Neural crest cell (in vitro differentiated cells): ENCODE measurements at places on chromosomes 5 and 9.

- DNase-seq, result no peak
These were observed 8.5 kb downstream of the TAL2 start for GRCh38 chr9:105670775-105671174.

- DNase-seq, result no peak
These were observed 208.4 kb downstream of the PDZD2 start for GRCh38 chr5:31847354-31847753.

DNA sequence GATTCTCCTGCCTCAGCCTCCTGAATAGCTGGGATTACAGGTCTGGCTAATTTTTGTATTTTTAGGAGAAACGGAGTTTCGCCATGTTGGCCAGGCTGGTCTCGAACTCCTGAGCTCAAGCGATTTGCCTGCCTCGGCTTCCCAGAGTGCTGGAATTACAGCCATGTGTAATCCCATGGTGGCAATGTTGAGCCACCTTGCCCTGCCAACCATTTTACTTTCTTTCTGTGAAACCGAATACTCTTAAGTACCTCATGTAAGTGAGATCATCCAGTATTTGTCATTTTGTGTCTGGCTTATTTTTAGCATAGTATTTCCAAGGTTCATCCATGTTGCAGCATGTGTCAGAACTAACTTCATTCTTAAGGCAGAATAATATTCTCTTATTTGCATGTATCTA is 8.2 kb downstream of the PRRC2B start:
- DNase-seq, result no peak

GRCh38 chr5:66615894-66616293 is 19.7 kb downstream of the MAST4 start:
- DNase-seq, result no peak
